ENCODE measurements at places on chromosomes 2 and 18.

DNA sequence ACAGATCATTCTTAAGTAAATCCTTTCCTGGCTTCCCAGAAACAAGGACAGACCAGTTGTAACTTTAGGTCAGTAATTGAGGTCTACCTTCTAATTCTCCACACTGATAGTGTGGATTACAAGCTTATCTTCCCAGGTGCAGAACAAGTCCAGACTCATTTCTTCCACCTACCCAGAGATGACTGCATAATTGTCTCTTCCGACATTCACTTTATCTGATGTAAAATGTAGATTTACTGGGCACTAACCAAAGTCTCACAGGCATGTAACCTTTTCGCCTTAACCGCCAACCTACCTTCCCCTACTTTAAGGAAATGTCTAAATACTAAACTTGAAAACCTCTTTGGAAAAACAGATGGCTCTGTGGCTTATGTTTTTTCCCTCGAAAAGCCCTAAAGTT lies 96.2 kb downstream of the NCK2 start:
- no peak for DNase-seq

DNA sequence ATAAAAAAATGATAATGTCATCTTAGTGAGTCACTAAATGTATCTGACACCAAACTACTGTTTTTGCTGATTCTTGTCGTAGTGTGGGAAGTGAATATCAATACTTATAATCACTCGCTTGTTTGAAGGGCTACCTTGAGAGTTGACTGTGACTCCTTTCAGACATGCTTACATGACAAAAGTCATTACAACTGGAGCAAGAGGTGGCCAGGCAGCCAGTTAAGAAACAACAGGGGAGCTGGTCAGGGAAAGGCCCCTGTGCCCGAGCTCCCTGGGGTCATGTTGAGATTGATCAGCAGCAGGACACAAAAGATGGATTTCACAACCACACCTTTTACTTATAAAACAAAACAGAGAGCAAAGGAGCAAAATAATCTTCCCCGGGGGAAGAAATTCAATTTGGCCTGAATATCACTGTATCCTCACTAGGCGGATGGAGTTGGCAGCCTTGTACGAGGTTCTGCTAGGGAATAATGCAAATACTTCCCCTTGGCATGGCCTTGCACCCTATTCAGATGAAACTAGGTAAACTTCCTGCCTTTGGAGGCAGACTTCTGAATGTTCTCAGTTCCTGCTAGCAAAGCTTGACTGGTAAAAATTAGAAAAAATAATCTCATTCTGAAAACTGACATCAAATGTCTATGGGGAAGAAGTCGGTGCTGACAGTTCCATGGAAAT lies 101.2 kb downstream of the DYNC1I2 start:
- no peak for DNase-seq

- DNase-seq, result no peak
Observed at GRCh38 chr2:15700131-15700530, 108.5 kb downstream of the DDX1 start.

DNA sequence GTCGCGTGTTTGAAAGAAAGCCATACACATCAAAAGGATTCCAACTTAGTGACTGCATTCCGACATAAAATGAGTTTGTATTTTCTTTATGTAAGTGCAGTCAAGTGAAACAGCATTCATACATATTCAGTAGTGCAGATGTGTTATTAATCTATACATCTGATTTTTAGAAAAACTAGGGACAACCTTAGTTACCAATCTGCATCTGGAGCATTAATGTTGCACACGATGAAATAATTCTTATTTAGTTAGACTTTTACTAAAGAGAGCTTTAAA lies 1.9 kb downstream of the GORASP2 start:
- no peak for DNase-seq

- no peak for DNase-seq
Observed at GRCh38 chr2:66840321-66841002, 405.5 kb downstream of the MEIS1 start.

- DNase-seq, result no peak
Observed at GRCh38 chr18:10111191-10111590, 197.4 kb downstream of the VAPA start.

GRCh38 chr2:16320716-16321115 lies 344.9 kb downstream of the CYRIA start:
- no peak for DNase-seq

DNA sequence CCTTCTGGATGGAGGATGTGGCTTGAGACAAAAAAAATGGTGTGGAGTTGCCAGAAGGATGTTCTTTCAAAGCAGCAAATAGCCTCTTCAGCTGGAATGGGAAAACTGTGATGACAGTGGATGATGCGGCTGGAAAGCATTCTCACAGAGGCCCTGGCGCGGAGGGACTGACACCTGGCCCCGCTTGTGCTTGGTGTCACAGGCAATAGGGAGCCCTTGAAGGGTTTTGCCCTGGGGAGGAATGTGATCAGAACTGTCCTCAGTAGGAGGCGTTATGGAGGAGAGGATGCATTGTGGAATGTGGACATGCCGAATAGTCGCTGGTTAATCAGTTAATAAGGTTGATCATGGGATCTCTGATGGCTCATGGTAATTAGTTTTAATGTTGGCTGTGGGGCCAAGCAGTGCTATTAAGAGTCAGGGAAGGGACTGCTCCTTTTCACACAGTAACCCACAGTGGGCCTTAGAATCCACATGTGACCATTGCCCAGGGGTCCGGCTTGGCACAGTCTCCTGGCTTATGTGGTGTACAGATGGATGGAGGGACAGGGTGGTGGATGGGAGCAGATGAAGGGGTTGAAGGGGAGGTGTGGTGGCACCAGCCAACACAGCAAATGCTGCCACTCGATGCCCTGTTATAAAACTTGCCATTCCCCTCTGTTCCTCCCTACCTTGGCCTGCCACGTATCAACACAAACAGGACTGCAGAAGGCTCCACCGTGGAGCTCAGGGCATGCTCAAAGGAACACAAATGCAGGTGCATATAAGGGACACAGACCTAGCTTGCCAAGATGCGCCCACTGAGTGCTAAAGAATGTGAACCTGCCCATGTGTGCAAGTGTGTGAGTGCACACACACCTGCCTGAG lies 71.7 kb downstream of the CIB4 start:
- DNase-seq, result no peak

DNA sequence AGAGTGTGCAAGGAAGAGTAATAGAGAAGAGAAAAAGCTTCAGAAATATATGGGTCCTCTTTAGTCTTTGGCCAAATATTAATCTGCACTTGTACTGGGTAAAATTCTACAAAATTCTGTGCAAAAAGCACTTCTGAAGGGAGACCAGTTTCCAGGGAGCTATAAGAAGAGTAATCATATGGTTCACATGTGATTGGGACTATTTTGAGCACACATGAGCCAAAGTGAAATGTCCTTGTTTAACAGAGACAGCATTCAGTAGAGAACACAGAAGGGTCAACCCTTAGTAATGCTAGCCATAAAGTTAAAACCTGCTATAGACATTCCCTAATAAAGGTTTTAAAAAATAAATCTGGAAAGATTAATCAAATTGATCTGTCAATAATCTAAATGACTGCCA lies 49.3 kb upstream of the ACVR1C start:
- DNase-seq, result no peak

GRCh38 chr2:135150725-135151124 lies 98.6 kb downstream of the RAB3GAP1 start:
- no peak for DNase-seq

DNA sequence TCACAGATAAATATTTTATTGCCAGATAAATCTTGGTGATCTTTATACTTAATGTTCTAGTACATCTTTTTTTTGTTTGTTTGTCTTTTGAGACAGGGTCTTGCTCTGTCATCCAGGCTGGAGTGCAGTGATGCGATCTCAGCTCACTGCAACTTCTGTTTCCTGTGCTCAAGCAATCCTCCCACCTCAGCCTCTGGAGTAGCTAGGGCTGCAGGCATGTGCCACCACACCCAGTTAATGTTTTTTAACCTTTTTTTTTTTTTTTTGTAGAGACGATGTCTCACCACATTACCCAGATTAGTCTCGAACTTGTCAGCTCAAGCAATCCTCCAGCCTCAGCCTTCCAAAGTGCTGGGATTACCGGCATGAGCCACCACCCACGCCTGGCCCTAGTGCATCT lies 9.1 kb upstream of the C1GALT1C1L start:
- DNase-seq, result no peak

DNA sequence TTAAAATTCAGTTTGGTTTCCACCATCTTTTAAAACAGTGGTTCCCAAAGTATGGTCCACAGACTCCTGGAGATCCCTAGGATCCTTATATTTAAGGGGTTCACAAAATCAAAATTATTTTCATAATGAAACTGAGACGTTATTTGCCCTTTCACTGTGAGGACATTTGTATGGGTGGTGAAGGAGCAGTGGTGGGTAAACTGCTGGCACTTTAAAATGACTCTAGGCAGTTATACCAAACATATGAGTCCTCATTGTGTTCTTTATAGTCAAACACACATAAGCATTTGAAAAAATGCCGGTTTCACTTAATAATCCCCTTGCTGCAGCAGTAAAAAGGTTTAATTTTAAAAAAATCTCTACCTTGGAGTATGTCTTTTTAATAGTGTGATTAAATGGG lies 7.2 kb downstream of the SMAD4 start:
- no peak for DNase-seq

- DNase-seq, result no peak
Observed at GRCh38 chr18:58175122-58175785, 131.2 kb downstream of the NEDD4L start.

DNA sequence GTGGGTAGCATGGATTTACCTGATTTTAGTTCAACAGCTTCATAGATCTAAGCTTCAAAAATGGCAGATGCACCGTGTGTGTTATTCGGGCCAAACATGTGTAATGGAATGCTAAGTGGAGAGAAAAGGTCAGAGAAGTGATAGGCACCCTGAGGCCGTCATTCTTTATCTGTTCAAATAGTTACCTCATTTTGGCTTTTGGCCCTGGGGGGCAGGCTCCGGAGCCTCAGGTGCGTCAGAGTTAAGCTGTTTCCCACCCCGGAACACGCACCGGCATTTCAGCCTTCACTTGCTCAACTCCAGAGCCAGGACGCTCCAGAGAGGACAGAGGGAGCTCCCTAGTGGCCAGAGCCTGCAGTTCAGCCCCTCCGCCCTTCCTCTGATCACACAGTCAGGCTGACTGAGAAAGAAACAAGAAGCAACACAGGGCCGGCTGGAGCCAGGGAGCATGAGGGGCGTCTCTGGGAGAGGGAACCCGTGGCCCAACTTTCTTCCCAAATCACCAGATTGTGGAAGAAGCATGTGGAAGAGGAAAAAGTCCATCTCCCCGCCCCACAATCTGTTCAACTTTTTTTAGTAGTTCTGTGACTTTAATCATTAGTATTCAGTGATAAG lies 135.2 kb upstream of the EPC2 start:
- peak; percentile 83 for DNase-seq

GRCh38 chr18:24918257-24918656 lies 433.7 kb downstream of the ZNF521 start:
- DNase-seq, result no peak

DNA sequence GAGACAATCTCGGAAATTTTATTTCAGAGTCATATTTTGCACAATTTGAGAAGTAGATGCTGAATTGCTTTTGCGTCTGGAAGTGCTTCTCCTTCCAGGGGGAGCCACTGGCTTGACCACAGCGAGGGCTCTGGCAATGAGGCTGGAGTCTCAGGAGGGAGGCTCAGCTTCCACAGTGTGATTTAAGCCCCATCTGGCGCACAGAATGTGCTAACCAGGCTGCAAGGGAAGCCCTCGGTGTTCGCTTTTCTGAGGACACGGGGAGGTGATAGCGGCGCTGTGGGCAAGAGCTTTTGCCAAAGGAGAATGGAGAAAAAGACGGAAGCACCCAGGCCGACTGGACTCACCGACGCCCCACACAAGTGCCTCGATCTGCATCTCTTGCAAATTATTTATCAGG lies 52.4 kb downstream of the ADI1 start:
- DNase-seq, result no peak

DNA sequence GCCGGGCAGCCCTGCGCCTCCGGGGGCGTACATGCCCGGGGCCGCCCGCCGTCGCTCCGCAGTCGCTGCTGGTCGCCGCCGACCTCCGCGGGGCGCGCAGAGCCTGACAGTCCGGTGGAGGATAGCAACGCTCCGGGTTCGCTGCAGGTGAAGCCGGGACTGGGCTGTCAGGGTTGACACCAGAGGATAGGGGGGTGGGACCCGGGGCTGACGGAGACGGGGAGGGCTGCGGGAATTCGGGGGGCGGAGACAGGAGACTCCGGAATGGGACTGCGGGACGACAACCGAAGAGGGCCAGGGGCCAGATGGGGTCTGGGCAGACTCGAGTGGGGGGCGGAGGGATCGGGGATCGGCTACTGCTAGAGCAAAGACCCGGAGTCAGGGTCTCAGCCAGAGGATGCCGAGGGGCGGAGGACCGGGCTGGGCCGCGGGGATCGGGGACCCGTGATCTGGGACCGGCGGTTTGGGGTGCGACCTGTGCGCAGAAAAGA lies 403 bp downstream of the TMEM127 start:
- DNase-seq, result peak; percentile 31

- DNase-seq, result no peak
Observed at GRCh38 chr18:905948-906415, 1.3 kb downstream of the ADCYAP1 start.

- DNase-seq, result no peak
Observed at GRCh38 chr2:181152701-181153100, 172.3 kb downstream of the UBE2E3 start.

DNA sequence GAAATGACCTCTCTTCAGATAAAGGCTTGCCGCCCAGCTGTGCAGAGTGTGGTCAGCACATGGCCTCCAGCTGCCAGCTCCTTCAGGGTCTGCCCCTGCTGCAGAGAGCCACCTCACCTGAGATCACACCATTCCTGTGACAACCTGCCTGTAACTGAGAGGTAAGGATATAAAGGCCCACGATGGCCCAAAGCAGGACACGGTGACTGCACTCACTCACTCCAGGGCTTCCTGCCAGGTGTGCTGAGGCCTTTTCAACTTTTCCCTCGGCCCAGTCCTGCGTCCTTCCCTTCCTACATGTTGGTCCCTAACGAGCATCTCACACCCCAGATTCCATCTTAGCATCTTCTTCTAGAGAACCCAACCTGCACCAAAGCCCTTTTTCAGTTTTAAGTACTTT lies 36.2 kb downstream of the ANKRD44 start:
- DNase-seq, result no peak

- DNase-seq, result no peak
Observed at GRCh38 chr2:197108758-197109157, 182.3 kb upstream of the PGAP1 start.

DNA sequence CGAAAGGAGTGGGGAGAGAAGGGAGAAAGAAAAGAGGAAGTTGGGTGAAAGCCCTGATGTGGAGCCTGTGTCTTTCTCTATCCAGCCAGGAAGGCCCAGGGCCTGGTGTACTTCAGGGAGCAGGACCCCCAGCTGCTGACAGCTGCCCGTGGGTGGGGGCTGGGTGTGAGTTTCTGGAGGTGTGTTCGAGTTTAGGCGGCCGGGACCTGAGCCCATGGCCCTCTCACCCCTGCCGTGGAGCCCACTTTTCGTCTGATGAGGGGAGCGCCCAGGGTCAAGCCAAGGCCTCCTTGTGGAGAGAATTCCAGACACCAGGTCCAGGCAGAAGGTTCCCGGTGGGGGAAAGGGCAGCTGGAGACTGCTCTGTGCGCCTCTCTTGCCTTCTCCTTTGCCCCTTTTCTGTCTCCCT lies 2.2 kb downstream of the SIX3 start:
- no peak for DNase-seq

GRCh38 chr2:150383587-150383986 lies 103.9 kb downstream of the RND3 start:
- DNase-seq, result no peak

GRCh38 chr18:32934201-32934600 lies 161.4 kb upstream of the KLHL14 start:
- no peak for DNase-seq

- no peak for DNase-seq
Observed at GRCh38 chr2:144520756-144521487, 1.0 kb upstream of the ZEB2 start.

- DNase-seq, result no peak
Observed at GRCh38 chr2:178059111-178059510, 13.5 kb downstream of the PDE11A start.
